ENCODE measurements at places on chromosomes 16 and 17.

- DNase-seq = no peak
Observed at GRCh38 chr17:19719355-19720209, 3.2 kb upstream of the SLC47A2 start.

DNA sequence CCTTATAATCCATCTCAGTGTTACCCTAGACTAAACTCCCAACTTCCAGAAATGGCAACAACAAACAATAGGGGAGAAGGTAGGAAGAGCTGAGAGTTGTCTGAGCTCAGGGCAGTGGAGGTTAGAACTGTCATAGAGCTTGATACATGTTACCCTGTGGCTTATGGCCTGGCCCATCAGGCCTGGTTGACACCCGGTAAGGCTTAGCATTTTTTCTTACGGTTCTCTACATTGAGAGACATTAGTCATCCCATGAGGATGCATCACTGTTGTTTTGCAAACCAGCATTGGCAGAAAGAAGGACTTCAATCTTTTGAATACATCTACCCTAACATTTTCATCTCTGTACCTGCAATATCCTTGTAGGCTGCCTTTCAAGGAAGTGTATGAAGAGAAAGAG lies 226.6 kb downstream of the PHKB start:
- no peak for DNase-seq

- no peak for DNase-seq
Observed at GRCh38 chr16:35370617-35371016, 1911.2 kb downstream of the TP53TG3F start.

DNA sequence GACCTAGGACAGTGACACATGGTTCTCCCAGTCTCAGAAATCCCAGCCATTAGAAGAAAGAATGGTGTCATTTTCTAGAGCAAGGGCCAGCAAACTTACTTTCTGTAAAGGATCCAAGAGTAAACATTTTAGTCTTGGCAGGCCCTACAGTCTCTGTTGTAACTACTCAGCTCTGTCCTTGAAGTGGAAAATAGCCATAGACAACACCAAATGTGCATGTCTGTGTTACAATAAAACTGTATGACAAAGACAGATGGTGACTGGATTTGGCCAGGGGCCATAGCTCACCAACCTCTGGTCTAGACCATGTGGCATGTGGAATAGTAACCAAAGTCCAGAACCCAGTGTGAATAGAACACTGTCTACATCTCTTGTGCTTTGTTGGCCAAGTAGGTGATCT lies 286.5 kb downstream of the HS3ST4 start:
- no peak for DNase-seq

- DNase-seq = no peak
Observed at GRCh38 chr16:12026741-12027490, 50.4 kb downstream of the SNX29 start.

- DNase-seq = no peak
Observed at GRCh38 chr17:72782985-72783701, 309.3 kb downstream of the SLC39A11 start.

DNA sequence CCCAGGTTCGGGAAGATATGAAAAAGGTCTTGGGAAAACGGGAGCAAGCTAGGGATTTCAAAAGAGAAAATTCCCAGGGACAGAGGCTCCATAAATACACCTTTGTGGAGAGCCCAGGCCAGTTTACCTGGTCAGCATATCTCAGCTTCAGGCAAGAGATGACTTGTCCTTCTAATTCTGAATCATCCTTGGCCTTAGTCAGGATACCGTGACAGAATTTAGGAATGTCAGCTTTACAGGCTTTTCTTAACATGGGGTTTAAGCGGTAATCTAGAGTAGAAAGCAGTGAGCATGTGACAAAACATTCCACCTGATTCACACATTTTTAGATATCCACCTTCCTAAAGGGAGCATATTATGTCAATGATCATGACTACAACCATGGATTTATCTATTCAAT lies 41.1 kb upstream of the CLEC18B start:
- no peak for DNase-seq

DNA sequence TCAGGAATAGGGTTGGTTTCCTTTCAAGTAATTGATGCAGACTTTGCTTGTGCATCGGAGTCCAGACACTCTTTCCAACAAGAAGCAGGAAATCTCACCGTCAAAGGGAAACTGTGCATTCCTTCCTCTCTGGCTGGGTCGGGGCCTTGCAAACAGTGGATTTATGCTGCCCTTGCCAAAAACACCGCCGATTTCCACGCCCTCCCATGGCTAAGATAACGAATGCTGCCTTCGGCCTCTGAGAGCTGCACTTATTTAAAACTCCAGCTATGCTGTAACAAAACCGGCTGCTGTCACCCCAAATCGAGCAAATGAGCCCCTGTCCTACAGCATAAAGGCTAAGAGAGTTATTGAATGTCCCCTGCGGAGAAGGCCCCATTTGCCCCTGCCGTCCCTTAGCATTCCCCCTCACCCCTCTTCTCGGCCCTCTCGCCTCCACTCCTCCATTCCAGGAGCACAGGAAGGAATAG lies 275.5 kb upstream of the IRX5 start:
- no peak for DNase-seq

GRCh38 chr16:52407778-52408177 lies 139.2 kb downstream of the TOX3 start:
- no peak for DNase-seq

DNA sequence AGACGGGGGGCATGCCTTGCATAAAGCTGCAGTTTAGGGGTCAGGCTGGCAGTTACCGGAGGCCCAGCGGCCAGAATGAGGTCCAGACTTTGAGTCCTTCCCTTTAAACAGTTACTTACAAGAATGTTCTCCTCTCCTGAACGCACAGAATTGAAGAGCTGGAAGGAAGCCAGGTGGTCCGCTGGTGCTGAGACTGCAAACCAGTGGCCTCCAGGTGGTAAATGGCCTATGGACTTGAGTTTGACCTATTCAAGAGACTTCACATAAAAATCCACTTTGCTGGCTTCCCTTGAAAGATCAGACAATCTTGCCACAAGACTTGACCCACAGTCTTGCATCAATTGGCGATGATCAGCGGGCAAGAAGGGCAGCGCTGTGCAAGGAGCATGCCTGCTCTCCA lies 14.7 kb upstream of the SEZ6 start:
- DNase-seq = no peak

GRCh38 chr17:17354560-17355349 lies 51.6 kb downstream of the NT5M start:
- DNase-seq = no peak
